ENCODE measurements at places on chromosomes 3 and 15.
A peak's percentile ranks its signal among the peaks of the same experiment; 100 is the strongest.

DNA sequence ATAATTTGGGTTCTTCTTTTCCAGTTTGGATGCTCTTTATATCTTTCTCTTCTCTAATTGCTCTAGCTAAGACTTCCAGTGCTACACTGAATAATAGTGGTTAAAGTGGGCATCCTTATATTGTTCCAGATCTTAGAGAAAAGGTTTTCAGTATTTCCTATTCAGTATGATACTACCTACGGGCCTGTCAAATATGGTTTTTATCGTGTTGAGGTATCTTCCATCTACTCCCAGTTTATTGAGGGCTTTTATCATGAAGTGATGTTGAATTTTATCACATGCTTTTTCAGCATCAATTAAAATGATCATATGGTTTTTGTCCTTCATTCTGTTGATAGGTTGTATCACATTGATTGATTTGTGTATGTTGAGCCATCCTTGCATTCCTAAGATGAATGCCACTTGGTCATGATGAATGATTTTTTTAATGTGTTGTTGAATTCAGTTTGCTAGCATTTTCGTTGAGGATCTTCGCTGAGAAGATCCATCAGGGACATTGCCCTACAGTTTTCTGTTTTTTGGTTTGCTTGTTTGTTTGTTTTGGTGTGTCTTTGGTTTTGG lies 3.0 kb upstream of the LRRC34 start:
- no peak for DNase-seq

GRCh38 chr3:129015388-129016105 lies 14.4 kb downstream of the EFCC1 start:
- no peak for DNase-seq

DNA sequence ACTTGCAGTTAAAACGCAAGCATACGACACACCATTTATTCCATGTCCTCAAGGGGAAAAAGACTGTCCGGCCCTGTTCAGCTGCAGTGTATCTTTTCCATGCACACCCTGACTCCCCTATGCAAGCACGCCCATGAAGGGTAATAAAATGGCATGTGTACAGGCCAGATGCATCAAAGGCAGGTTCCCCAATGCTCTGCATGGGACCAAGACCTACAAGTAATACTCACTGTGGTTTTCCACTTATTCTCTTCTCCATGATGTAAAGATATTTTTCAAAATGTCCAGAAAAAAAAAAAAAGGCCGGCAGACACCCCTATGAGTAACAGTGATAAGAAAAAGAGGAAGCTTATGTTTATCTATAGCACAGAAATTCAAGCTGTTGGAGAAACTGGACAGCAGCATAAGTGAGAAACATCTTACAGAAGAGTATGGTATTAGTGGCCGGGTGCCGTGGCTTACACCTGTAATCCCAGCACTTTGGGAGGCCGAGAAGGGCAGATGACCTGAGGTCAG lies 70.8 kb downstream of the MCF2L2 start:
- no peak for DNase-seq

GRCh38 chr15:58755956-58756355 lies 6.4 kb upstream of the ADAM10 start:
- peak; percentile 31 for DNase-seq

- DNase-seq = no peak
Measured at GRCh38 chr3:195007151-195007550, 263.8 kb downstream of the XXYLT1 start.

DNA sequence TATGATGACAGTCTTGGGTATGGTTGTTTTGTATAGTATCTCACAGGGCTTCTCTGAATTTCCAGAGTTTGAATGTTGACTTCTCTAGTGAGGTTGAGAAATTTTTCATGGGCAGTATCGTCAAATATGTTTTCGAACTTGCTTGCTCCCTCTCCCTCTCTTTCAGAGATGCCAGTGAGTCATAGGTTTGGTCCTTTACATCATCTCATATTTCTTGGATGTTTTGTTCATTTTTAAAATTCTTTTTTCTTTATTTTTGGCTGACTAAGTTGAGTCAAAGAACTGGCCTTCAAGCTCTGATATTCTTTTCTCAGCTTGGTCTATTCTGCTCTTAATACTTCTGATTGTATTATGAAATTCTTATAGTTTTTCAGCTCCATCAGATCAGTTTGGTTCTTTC lies 282.3 kb upstream of the NECTIN3 start:
- no peak for DNase-seq

- DNase-seq = no peak
Measured at GRCh38 chr15:41486286-41486685, 7.4 kb upstream of the ITPKA start.

- no peak for DNase-seq
Measured at GRCh38 chr3:119585208-119585607, 5.9 kb downstream of the ADPRH start.

- DNase-seq = no peak
Measured at GRCh38 chr3:117261983-117262421, 552.4 kb downstream of the TUSC7 start.

GRCh38 chr3:120224237-120224636 lies 60.8 kb downstream of the GPR156 start:
- no peak for DNase-seq

GRCh38 chr3:177789500-177789899 lies 592.2 kb upstream of the TBL1XR1 start:
- DNase-seq = no peak

DNA sequence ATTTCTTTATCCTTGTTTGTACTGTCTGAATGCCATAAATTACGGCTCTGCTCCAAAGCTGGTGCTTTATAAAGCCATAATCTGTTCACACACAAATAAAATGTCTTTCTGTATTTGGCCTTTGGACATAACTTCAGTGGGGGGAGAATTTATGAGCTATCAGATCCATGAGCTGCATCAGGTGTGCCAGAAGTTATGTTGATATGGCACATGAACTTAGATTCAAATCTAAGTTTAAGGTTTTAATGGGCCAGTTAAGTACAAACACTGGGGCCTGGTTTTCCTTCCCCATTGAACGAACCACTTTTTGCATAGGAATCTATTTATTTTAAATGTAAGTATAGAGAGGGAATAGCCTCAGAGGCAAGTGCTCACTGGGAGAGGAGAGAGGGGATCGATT lies 239.9 kb downstream of the NFKBIZ start:
- DNase-seq = no peak

DNA sequence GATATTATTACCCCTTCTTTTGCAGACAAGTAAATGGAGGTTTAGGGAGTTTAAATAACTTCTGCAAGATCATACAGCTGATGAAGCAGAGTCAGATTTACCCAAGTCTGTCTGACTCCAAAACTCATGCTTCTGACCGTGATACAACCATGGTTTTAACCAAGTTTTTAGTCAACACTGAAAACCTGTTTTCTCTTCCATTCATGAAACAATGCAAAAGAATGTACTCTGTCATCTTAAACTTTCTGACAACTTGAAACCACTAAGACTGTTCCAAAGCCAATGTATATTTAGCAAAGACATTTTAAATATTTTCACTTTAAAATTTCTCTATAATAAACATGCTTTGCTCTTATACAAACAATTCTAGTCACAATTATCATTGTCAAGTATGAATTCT lies 77.0 kb upstream of the RBMS3 start:
- DNase-seq = no peak

- DNase-seq = no peak
Measured at GRCh38 chr3:122992676-122993075, 34.9 kb downstream of the SEMA5B start.

GRCh38 chr15:70494852-70495571 lies 268.3 kb downstream of the UACA start:
- peak; percentile 84 for DNase-seq

GRCh38 chr15:62231856-62232255 lies 66.8 kb upstream of the C2CD4B start:
- DNase-seq = no peak

GRCh38 chr3:162865466-162865865 lies 1368.9 kb downstream of the OTOL1 start:
- DNase-seq = peak; percentile 1

- DNase-seq = no peak
Measured at GRCh38 chr3:118809696-118810498, 224.7 kb downstream of the IGSF11 start.

- DNase-seq = no peak
Measured at GRCh38 chr15:72124218-72124617, 6.0 kb downstream of the SENP8 start.

DNA sequence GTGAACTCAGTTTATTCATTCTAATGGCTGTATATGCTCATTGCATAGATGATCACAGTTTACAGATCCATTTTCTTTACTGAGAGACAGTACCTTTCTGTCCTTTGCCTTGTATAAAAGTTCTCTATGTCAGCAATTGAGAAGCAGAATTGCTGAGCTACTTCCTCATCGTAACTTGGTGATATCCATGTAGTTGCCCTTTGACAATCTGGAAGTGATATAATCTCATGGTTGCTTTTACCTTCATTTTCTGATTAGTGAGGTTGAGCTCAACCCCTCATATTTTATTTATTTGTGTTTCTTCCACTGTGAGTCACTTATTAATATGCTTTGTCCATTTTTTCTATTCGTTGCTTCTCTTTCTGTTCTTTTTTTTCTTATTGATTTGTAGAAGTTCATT lies 696.5 kb downstream of the AGBL1 start:
- no peak for DNase-seq

- DNase-seq = no peak
Measured at GRCh38 chr3:74842141-74842540, 227.7 kb upstream of the CNTN3 start.

DNA sequence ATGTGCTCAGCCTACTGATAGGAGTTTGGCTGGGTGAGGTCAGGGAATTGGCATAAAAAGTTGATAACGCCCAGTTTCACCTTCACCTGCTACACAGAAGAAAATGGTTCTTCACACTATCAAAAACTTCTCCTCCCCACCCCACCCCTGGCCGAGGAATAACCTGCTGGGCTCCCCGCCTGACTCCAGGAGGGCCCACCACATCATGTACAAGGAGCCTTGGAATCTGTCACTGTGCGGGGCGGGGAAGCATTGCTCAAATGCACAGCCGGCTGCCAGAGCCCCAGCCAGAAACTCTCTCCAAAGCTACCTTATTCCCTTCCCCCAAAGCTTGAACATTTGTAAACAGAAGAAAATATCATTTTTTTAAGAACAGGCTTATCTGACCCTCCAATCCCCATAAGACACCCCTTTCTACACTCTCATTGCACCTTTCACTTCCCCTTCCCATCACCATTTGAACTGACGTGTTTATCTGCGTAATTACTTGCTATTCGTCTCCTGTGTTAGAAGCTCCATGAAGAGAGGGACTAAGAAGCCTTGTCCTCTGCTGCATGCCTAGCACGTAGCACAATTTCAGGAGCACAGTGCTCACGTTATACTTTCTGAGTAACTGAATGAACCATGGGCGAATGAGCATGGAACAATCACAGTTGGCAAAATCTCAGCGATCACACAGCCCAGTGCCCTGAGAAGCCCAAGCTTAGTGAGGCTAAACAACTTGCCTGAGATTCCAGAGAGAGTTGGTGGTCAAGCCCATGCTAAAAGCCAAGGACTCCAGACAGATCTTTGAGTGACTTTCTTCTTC lies 82.9 kb downstream of the HES1 start:
- no peak for DNase-seq

GRCh38 chr3:50254577-50255250 lies 14.2 kb upstream of the SEMA3B start:
- no peak for DNase-seq

- DNase-seq = no peak
Measured at GRCh38 chr15:100781061-100781960, 98.3 kb upstream of the ALDH1A3 start.

- DNase-seq = no peak
Measured at GRCh38 chr3:184240384-184241140, 8.2 kb downstream of the ALG3 start.
